Stimulated activated CD4-positive, alpha-beta T cell treated with anti-CD3 and anti-CD28 coated beads, Interleukin-4, amount 100 ng/mL, for 1 hour (primary cell): ENCODE measurements at places on chromosomes 4 and X.

DNA sequence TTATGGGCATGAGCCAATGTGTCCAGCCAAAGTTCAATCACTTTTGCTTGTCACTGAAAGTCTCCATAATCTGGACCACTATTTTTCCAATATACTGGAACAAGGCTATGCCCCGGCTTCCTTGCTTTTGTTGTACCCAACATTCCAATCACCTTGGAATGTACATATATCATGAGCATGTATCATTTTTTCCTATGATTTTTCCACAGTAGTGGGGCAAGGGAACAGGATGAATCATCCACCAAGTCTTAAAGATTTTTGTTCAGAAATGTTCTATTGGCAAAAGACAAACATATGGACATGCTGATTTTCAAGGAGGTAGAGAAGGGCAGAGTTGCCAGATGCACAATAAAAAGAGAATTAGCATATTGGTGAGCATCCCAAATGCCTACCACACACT lies 548.1 kb upstream of the INTU start:
- no peak for DNase-seq

GRCh38 chrX:10582945-10583344 lies 37.4 kb downstream of the MID1 start:
- DNase-seq, result no peak

GRCh38 chr4:154088741-154089140 lies 299.9 kb upstream of the SFRP2 start:
- DNase-seq, result no peak

DNA sequence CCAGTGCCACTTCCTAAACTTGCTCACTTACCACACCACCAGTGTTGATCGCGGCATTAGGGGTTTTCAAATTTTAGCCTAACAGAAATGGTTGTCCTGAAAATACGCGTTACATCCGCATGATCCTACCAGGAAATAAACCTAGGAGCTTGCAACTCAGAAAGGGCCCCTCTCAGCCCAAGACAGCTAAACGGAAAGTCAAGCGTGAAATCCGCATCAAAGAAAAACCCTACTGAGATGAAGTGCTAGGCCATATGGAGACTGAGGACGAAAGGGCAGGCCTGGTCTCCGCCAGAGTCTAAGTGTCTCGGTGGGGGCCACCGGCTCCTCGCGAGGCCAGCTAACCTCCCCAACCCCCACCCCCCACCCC lies 626 bp downstream of the YTHDC1 start:
- no peak for DNase-seq

- DNase-seq, result no peak
Measured at GRCh38 chr4:80407246-80407645, 71.7 kb downstream of the CFAP299 start.

- DNase-seq, result no peak
Measured at GRCh38 chrX:40290517-40290916, 192.8 kb upstream of the BCOR start.

DNA sequence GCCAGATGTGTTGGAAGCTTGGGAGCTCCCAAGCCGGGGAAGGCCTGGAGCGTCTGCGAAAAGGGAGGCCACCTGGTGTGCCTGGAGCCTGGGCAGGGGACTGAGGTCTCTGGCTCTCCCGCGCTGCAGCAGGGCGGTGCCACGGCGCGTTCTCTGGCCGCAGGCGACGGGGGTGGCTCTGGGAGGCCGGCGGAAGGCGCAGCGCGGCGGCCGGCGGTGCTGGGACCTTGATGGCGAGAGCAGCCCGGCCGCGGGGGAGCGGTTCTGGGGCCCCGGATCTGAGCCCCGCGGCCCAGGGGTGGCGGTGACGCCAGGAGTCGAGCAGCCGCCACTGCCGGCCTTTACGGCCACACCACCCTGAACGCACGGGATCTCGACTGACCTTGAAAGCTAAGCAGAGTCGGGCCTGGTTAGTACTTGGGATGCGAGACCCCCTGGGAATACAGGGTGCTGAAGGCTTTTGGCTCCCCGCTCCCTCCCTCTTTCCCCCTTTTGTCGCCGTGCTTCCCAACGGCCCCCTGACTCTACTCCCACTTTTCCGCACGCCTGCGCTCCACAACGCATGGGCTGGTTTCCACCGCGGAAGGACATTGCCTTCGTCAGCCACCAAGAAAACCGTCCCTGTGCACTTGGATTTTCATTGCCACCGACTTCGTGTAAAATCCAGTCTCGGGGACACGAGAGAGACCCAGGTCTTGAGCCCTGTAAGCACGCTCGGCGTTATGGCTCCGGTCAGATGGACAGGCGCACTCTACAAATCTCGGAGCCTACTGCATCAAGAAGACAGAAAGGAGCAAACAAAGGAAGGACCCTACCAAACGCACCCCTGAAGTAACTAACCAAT lies 9.5 kb downstream of the FRG2 start:
- DNase-seq, result no peak

DNA sequence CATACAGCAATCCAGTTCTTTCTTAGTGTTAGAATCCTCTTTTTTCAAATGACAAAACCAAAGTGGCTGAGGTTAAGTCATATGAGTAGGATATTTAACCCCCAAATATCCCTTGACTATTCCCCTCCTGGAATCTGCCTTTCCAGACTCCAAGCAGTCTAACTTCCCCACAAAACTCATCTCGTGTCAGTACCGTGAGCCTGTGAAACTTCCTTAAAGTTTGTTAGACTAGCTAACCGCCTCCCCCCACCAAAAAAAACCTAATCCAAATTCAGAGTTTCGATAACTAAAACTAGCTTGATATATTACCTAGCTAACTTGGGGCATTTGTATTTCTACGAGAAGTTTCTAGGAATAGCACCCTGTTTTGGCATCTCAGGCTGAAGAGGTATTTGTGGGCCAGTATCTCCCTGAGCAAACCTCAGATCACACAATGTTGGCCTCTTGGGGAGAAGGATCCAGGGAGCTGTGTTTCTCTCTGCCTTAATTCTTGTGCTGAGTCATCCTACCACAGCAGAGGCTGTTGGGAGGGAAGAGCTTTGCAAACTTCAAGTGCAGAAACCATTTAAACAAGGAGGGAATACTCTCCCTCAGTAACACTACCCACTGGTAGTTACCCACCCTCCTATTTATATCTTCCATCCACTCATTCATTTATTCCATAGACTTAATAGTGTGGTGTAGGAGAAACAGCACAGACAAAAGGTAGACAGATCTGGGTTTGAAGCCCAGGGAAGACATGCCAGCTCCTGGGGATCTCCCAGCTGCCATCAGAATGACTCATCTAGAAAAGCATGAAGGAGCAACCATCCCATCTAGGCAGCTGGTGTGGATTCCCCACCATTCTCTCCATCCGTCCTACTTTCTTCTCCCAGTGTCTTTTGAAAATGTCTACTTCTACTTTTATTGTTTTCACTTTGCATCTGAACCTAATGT lies 39.3 kb upstream of the TXK start:
- DNase-seq, result no peak

DNA sequence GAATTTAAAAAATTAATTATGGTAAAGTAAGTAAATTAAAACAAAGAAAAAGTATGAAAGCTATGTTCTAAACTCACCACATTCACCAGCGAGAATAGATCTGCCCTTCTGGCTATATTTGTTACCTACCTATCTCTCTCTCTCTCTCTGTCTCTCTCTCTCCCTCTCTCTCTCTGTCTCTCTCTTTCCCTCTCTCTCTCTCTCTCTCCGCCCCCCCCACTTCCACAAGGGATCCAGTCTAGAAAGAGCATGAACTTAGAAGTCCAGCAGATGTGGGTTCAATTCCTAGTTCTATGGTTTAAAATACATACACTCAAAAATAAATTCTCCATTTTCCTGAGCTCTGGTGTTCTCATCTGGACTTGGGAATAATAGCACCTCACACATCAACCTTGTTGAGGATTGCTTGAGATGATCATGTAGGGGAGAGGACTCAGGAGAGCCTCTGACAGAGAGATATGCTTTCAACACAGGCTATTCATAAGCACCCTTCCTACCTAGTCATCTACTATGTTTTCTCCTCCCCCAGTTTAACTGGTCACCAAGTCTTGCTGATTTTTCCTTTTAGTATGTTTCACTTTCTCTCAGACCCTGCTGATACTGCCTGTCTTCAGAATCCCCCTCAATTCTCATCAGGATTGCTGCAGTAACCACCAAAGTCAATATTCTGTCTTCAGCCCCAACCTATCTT lies 64.7 kb downstream of the SLC7A11 start:
- DNase-seq, result no peak

DNA sequence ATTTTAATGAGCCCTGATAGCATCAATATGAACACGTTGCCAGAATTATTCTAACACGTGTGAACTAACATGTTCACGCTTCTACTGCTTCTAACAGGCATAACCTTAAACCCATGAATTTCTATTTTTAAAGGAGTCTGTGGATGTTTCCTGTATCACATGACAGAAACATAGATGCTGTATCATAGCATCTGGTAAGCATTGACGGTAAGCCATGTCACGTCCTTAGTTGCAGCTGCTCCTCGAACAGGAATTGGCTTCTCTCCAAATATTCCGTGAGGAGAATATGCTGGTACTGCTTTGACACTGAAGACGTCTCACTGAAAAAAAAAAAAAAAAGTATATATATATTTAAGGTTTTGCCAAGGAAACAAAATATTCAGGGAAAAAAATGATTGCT lies 105.1 kb upstream of the MXRA5 start:
- no peak for DNase-seq

GRCh38 chr4:108762559-108763225 lies at the start of gene ETNPPL:
ETNPPL (minus strand) TSS chr4:108763053; CDS start chr4:108762898, 155 bp downstream.
- peak; percentile 10 for DNase-seq

DNA sequence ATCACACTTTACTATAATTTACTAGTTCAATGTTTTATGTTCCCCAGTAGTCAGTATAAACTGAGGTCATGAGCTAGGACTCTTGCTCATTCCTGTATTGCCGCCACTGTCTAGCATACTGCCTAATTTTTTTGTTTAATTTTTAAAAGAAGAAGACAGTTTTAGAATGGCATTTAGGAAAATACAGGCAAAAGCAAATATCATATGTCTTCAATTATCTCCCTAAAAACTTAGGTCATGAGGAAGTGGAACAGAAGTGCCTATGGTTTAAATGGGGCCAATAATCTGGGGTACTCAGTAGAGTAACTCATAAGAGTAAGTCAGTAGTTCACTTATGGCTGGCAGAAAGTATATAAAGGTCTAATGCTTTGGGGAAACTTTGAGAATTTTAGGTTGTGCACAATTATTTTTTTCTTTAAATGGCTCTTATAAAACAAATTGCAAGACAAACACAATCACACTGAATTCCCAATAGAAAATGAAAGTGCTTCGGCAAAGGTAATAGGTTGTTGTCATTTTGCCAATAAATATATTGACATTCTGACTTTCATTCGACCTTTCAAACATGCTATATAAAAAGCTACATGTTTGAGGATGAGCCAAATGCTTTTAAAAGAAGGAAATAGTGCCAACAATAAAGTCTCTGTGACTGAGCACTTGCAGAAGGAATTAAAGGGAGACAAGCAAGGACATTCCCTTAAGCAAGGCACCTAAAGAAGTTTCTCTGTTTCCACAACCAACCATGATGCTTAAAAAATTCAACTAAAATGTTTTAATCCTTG lies 390.1 kb downstream of the PDGFC start:
- DNase-seq, result no peak

GRCh38 chrX:81586096-81586495 lies 384.2 kb downstream of the SH3BGRL start:
- DNase-seq, result no peak

DNA sequence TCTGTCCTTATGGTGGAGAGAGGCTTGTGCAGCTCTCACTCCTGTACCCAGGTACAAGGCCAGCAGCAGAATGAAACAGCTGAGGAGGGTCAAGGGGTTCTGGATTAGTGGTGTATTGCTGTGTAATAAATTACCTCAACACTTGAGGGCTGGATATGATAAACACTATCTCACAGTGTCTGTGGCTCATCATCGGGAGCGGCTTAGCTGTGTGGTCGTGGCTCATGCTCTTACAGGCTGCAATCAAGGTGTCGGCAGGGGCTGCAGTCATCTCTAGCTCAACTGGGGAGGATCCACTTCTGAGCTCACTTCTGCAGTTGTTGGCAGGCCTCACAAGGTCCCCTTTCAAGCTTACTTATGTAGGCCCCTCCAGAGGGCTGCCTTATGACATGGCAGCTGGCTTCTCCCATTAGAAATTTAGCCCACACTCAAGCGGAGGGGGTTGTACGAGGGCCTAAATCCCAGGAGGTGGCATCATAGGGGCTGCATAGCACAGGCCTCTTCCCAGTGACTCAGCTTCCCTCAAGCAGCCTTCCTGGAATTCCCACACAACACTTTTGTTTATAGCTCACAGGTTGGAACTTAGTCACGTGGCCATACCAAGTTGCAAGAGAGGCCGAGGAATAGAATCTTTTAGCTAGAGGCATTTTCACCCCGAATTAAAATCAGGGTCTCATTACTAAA lies 148.2 kb upstream of the RPS6KA3 start:
- no peak for DNase-seq

- peak; percentile 2 for DNase-seq
Measured at GRCh38 chrX:19372547-19373331, 29.0 kb downstream of the PDHA1 start.

- DNase-seq, result no peak
Measured at GRCh38 chr4:122403861-122404260, 25.1 kb downstream of the ADAD1 start.

DNA sequence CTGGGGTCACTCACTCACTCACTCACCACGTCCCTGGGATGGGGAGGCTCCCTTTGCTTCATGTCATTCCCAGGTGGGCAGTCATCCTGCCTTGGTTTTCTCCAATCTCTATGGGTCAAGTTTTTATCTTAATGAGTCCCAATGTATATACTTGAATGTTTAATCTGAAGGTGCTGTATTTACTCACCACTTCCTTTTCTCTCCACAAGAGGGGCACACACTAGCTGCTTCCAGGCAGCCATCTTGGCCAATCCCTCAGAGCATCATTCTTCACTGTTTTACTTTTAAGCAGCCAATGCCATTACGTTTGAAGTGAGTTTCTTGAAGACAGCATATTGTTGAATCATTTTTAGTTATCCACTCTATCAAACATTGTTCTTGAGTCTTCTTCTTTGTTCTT lies 153.4 kb upstream of the ARSJ start:
- DNase-seq, result no peak

DNA sequence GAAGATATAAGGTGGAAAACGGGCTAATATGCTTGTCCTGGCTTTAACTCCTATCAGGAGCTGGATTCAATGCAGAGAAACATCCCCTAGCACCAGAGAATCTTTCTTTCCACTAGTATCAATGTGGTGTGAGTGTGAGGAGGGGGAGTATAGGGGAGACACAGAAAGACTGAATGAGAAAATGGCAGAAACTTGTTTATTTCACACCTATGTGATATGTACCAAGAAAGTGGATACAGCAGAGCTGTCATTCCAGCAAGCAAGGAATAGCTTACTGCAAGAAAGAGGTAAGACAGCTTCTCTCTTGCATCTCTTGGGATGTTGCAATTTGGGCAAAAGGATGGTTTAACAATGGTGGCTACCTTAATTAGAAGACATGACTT lies 105.6 kb downstream of the LNX1 start:
- DNase-seq, result no peak

GRCh38 chr4:17128268-17128667 lies 229.8 kb upstream of the LDB2 start:
- no peak for DNase-seq

DNA sequence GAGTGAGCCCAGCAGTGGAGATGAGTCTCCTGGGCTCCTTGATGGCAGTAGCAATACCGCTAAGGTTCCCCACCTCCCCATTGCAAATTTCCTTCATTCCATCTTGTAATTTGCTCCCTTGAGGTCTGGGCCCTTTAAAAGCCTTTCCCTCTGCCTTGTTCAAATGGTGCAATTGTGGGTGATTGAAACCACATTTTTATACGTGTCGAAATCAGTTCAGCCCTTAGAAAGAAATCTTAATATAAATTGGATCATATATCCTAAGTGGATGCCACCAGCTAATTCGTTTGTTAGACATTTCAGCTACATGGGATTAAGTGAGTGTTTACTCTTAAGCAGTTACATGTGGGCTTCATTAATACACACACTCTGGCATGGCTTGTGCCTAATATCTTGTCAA lies 68.6 kb downstream of the NHS start:
- DNase-seq, result no peak

GRCh38 chr4:95204873-95205272 lies 343.9 kb downstream of the UNC5C start:
- no peak for DNase-seq
